ENCODE measurements at places on chromosomes 1 and 21. TPM values are rescaled to one million over a fixed set of nuclear protein-coding genes. Genes with fewer than 3 reads are reported as not detected.

The NR0B2 gene
- not detected for total RNA-seq

The CELA2A gene
- not detected for total RNA-seq

The OR2L8 gene
- total RNA-seq = not detected

The UBL4B gene
- not detected for total RNA-seq

The TNNT2 gene
- not detected for total RNA-seq

The ADAMTS5 gene
- not detected for total RNA-seq

The HUNK gene
- total RNA-seq = 1.2 TPM

The IL12RB2 gene
- 0.04 TPM for total RNA-seq

The CNKSR1 gene
- 0.26 TPM for total RNA-seq

The CLCA4 gene
- total RNA-seq = not detected

The TNFSF18 gene
- not detected for total RNA-seq

The HES2 gene
- 2.2 TPM for total RNA-seq

The NPR1 gene
- 1.4 TPM for total RNA-seq

The RPS6KA1 gene
- total RNA-seq = 17.9 TPM

The TADA1 gene
- total RNA-seq = 12.9 TPM

The SIK1 gene
- 15.5 TPM for total RNA-seq

The OR2T29 gene
- total RNA-seq = not detected

The MYBPHL gene
- not detected for total RNA-seq

The PKP1 gene
- not detected for total RNA-seq

The SWT1 gene
- total RNA-seq = 1.3 TPM

The LRRC38 gene
- total RNA-seq = not detected

The CD53 gene
- total RNA-seq = not detected

The RXRG gene
- total RNA-seq = not detected

The ZSWIM5 gene
- 0.53 TPM for total RNA-seq

The ICOSLG gene
- 2.0 TPM for total RNA-seq

The SPATA46 gene
- total RNA-seq = not detected

The FCRL4 gene
- not detected for total RNA-seq

The LY9 gene
- total RNA-seq = 0.12 TPM

The APCS gene
- total RNA-seq = not detected

The FNBP1L gene
- total RNA-seq = 24.3 TPM

The LIN9 gene
- total RNA-seq = 8.0 TPM

The PDXK gene
- 214 TPM for total RNA-seq

The BMP8B gene
- total RNA-seq = 5.2 TPM

The S100A4 gene
- 1,529 TPM for total RNA-seq

Measured in A549 treated with ZK216348 at 1 μM for 4 hours (cell line).